Hippocampal formation (tissue), 2 donors: ENCODE measurements at places on chromosomes 4 and X.

GRCh38 chr4:146110871-146111485 is 64.5 kb upstream of the LSM6 start:
- no peak for DNase-seq

DNA sequence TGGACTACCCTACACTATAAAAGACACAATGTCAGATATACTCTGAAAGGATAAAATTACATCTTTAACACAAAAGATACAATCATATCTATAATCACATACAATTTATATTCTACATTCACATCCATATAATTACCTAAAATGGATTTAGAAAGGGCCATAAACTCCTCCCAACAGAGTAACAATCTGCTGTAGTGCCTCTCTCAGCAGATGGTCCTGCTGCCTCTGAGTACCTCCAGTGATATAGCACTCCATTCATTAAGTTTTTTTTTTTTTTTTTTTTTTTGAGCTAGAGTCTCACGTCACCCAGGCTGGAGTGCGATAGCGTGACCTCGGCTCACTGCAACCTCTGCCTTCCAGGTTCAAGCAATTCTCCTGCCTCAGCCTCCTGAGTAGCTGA is 7.4 kb downstream of the ANKRD37 start:
- DNase-seq: no peak

DNA sequence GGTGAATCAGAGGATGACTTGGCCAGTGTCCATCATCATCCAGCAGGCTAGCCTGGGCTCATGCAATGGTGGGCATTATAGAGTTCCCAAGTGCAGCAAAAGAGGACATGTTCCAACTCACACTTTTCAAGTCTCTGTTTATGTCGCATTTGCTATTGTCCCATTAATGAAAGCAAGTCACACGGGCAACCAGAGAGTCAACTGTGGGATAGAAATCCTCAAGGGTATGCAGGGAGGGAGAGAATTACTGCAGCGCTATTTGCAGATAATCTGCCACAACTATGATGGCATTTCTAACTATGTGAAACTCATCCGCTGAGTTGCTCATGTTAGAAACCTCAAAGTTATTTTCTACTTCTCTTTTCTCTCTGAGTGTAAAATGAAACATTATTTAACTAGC is 78.5 kb upstream of the TAB3 start:
- DNase-seq: no peak

DNA sequence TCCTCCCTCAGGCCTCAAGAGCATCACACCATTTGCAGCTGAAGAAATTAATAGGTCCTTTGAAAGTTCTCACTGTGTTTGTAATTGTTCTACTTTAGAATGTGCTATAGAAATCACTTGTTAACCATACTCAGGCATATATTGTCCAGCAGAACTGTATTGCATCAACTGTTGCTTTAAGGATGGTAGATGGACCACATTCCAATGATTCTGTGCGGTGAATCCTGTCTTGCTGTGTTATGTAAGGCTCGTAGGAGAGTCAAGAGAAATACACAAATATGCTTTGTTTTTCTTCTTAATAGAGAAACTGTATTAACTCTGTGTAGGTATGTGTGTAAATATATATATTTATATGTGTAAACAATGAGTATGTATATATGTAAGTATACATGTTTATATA is 6.3 kb upstream of the ADGRA3 start:
- no peak for DNase-seq

- no peak for DNase-seq
Measured at GRCh38 chrX:44906041-44906440, 33.1 kb downstream of the KDM6A start.

DNA sequence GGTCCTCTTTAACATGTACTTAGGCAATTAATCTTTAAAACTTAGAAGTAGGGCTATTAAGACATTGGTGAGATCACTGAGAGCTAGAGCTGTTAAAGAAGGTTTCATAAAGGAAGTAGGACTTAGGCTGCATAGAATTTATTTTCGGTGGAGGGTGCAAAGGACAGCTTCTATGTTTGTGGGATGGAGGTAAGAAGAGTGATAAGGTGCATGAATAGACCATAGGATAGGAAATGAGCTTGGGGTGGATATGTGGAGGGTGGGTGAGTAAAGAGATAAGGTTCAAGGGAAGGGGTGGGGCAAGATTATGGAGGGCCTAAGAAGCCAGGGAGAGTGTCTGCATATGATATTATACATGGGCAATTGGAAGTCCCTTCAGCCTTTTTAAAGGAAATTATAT is 15.9 kb downstream of the RTL9 start:
- no peak for DNase-seq

DNA sequence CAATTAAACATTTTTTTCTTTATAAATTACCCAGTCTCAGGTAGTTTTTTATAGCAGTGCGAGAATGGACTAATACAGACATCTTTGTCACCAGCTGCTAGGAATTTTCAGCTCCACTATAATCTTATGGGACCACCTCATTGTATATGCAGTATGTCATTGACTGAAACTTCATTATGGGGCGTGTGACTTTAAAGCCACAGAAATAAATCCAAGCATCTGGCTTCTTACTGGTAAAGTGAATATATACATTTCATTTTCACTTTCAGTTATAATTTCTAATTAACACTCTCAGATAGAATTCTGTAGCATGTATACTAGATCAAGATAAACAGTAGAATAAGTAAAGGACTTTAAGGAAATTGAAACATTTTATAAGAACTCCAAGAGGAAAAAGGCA is 21.9 kb downstream of the IL15 start:
- DNase-seq: no peak

DNA sequence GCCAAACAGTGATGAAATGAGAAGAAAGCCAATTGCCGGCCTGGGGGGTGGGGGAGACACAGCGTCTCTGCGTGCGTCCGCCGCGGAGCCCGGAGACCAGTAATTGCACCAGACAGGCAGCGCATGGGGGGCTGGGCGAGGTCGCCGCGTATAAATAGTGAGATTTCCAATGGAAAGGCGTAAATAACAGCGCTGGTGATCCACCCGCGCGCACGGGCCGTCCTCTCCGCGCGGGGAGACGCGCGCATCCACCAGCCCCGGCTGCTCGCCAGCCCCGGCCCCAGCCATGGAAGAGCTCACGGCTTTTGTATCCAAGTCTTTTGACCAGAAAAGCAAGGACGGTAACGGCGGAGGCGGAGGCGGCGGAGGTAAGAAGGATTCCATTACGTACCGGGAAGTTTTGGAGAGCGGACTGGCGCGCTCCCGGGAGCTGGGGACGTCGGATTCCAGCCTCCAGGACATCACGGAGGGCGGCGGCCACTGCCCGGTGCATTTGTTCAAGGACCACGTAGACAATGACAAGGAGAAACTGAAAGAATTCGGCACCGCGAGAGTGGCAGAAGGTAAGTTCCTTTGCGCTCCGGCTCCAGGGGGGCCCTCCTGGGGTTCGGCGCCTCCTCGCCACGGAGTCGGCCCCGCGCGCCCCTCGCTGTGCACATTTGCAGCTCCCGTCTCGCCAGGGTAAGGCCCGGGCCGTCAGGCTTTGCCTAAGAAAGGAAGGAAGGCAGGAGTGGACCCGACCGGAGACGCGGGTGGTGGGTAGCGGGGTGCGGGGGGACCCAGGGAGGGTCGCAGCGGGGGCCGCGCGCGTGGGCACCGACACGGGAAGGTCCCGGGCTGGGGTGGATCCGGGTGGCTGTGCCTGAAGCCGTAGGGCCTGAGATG is at the start of gene SHOX:
TSS of gene SHOX (plus strand) at position 180 of the 885 bp plus-strand sequence. CDS start at position 287, 107 bp downstream.
- no peak for DNase-seq

GRCh38 chrX:71489540-71489939 is 43.4 kb upstream of the OGT start:
- no peak for DNase-seq

- no peak for DNase-seq
Measured at GRCh38 chr4:4780729-4781244, 78.7 kb upstream of the MSX1 start.

DNA sequence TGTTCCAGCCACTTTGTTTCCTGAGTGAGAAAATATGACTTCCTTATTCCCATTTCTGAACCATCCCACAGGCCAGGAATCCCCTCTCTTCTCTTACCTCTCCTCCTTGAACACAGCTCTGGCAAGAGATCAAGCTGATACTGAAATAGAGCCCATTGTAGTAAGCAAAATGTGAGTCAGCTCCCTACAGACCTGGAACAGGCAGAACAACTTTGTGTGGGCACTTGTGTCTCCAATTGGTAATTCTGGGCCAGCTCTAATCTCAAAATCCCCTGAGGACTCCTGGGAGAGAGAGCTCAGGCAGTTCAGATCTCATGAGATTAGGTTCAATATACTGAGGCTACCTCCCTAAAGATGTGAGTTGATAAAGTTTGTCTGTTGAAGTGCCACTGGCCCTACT is 213.5 kb downstream of the GUCY2F start:
- no peak for DNase-seq

DNA sequence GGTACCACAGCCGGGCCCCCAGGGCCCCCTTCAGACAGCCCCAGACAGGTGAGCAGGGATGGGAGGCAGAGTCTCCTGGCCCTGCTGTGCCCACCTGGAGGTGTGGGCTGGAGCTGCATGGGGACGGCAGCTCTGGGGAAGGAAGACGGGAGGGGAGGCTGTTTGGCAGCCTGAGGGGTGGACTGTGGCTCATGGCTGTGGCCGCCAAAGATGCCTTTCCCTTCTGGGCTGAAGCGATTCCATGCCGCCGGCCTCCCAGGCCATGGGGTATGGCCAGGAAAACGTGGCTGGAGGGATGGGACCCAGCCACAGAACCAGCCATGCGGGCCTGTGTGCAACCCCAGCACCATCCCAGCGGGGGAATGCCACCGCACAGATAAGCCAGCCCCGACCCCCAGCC is 65.7 kb downstream of the FAM53A start:
- DNase-seq: no peak

GRCh38 chrX:106964290-106964689 is 35.7 kb downstream of the MORC4 start:
- DNase-seq: no peak

- DNase-seq: no peak
Measured at GRCh38 chr4:186304866-186305505, 39.0 kb downstream of the F11 start.

GRCh38 chr4:121688701-121689100 is 8.1 kb downstream of the ANXA5 start:
- DNase-seq: no peak

- no peak for DNase-seq
Measured at GRCh38 chrX:68945603-68946228, 116.9 kb downstream of the EFNB1 start.

DNA sequence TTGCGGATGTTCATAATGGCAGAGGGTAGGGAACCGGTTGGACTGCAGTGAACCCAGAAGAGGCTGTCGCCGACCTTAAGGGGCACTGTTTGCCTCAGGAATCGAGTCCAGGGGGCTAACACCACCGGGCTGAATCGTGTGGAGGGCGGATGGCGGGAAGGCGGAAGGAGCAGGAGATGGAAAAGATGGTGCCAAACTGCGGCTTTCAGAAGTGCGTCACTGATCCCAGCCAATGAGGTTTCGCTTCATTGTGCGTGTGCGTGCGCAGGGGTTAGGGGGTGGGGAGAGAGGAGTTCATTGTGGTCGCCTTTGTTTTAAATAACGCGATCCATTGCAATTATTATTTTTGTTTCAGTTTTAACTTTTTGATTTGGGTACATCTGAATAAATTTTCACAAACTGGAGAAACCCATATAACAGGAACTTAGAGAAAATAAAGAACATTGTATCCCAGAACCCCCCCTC is at the start of gene NAA11:
TSS of gene NAA11 (minus strand) at position 198 of the 465 bp plus-strand sequence. CDS start at position 14, 184 bp downstream.
- no peak for DNase-seq

GRCh38 chrX:24055043-24055356 is 244 bp downstream of the EIF2S3 start:
- DNase-seq: no peak

GRCh38 chr4:39932776-39933402 is 44.8 kb downstream of the PDS5A start:
- DNase-seq: no peak

DNA sequence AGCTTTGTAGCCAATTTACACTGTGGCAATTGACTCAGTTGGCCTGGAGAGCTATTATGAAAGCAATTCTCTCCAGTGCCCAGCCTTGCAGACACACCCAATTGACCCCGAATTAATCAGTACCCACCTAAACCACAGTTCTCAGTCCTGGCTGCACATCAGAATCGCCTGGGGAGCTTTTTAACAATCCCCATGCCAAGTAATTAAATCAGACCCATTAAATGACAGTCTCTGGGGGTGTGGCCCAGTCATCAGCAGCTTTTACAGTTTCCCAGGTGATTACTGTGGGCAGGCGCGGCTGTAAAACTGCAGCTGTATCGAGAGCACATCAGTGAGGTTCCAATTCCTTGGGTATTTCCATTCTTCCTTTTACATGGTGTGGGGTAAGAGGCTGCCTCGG is 460.9 kb upstream of the FAT1 start:
- DNase-seq: no peak

DNA sequence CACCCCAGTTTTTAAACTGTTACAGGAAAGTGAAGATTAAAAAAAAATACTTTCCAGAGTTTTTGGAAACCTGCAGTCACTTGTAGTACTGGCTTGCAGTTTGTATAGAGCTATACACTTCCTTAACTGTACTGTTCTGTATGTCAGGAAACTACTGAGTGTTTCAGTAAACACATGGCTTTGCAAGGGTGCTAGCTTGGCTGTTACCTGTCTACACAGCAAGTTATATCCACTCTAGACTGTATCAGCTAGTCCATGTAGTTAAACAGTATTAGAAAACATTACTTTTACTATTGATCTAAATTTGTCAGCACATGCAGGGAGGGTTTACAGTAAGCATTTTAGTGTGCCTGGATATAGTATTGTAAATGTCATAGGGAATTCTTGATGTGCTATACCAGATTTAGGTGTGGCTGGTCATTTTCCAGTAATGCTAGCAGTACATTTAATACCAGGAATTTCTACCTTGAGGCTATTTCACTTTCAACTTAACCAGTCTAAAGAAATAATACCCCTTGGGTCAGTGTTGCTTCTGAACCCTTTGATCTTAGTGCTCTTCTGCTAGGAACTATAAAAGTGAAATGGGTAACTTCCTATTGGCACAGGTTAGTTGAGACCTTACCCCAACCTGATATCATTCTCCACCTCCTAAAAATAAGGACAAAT is 192.3 kb upstream of the ANKRD50 start:
- DNase-seq: no peak

GRCh38 chrX:70488856-70489255 is 44.2 kb downstream of the DLG3 start:
- DNase-seq: no peak
